Neural crest cell (in vitro differentiated cells): ENCODE measurements at places on chromosomes 1 and 21.

DNA sequence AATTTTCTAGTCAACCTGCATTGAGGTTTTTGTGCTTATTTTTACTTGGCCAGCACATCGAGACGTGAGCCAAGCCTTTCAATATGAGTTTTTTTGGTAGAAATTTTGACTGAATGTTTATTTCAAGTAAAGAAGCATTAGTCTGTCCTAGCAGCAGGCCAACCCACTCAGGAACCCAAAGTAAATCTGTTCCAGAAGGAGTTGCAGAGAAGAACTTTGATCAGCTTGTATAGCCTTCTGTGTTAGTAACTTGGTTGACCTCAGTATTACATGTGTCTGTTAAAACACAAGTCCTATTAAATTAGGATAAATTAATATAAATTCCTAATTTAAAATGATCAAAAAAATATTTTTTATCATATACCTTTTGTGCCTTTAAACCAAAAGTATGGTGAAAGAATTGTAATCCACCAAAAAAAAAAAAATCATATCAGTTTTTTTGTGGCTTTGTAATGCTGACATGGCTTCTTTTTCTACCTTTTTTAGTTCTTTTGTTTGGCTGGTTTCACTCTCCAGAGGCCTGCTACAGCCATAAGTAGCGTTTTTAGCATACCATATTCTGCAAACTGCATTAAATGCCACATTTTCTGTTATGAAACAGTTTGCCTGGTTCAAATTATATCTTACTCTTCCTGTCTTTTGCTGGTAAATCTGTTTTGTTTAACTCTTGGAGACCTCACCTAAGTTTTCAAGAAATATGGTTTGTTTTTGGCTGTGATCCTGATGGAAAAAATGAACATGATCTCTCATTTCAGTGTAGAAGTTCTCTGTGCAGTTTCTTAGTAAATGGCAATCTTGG, 39.5 kb downstream of the ATF6 start:
- DNase-seq: no peak

GRCh38 chr1:55052221-55053142, 13.1 kb downstream of the PCSK9 start:
- DNase-seq: no peak

DNA sequence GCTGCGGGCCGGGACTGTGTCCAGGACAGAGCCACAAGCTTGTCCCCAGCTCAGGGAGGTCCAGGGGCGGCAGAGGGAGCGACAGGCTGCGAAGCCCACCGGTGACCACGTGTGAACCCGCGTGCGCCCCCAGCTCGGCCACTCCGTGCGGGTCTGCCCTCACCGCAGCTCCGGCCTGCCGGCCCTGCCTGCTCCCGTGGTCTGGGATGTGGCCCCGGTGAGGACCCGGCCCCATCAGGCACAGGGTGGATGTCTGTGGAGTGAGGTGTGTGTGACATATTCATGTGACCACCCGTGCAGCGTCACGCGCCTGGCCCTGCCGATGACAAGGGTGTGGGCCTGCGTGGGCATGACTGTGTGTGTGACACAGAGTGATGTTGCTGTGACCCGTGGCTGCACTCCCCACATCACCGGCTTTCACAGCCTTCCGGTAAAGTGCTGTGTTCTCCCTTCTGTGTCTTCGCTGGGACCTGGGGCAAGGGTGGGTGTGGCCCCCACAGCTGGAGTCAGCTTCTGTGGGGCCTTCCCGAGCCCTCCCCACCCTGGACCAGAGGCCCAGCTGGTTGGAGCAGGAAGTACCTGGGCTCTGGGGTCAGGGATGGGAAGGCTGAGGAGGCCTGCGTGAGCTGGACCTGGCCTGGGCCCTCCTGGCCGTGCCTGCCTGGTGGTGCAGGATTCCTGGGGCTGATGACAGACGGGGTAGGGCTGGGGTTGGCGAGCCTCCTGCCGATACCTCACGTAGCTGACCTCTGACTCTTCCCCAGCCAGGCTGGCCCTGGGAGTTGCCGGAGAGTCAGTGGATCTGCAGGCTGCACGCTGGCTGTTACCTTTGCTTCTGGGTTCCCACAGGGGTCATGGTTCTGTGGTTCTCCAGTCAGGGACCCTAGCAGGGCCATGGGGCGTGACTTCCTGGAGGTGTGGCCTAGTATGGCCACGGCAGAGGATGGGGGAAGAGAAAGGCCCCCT, 4.1 kb downstream of the RNF223 start:
- no peak for DNase-seq

DNA sequence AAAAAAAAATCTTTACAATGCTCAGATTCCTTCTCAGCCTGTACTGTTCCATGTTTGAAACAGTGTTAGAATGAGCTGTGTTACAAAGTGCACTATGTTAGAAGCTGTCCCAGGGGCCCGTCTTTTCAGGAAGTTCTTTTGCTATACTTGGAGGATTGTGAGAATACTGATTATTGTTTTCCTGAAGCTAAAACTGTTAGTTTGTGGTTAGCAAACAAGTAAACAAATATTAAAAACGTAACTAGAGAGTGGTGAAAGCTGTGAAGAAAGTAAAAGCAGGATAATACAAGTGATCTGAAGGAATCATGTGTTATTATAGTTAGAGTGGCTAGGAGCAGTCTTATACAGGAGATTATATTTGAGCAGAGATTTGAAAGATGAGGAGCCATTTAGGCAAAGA, 35.6 kb downstream of the CAMSAP2 start:
- no peak for DNase-seq
